ENCODE measurements at places on chromosomes 1 and 21.

DNA sequence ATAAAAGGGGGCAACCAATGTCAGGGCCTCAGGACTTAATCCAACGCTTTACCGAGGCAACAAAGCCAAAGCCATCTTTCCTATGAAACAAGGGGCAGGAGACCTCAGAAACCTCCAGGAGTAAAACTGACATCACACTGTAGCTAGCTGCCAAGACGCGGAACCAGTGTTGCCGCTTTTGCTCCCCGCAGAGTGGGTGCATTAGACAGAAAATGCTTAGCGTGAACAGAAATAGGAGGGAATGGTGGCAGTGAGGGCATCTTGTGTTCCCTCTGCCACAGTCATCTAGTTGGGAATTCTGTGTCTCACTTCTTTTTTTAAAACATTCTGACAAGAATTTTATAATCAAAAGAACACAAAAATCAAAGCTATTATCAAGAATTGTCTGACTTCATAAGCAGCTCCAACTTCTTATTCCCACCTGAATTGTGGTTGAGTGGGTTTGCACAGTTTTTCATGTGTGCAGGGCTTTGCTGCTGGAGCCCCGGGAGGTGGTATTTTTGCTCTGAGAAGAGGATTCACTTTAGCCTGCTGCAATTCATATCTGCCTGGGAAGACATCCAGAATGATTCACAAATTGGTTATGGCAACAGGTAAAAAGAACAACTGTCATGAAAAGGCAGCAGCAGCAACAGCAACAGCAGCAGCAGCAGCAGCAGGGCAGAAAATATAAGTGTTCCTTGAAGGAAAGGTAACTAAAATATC lies 82.2 kb upstream of the DIRAS3 start:
- DNase-seq, result no peak

DNA sequence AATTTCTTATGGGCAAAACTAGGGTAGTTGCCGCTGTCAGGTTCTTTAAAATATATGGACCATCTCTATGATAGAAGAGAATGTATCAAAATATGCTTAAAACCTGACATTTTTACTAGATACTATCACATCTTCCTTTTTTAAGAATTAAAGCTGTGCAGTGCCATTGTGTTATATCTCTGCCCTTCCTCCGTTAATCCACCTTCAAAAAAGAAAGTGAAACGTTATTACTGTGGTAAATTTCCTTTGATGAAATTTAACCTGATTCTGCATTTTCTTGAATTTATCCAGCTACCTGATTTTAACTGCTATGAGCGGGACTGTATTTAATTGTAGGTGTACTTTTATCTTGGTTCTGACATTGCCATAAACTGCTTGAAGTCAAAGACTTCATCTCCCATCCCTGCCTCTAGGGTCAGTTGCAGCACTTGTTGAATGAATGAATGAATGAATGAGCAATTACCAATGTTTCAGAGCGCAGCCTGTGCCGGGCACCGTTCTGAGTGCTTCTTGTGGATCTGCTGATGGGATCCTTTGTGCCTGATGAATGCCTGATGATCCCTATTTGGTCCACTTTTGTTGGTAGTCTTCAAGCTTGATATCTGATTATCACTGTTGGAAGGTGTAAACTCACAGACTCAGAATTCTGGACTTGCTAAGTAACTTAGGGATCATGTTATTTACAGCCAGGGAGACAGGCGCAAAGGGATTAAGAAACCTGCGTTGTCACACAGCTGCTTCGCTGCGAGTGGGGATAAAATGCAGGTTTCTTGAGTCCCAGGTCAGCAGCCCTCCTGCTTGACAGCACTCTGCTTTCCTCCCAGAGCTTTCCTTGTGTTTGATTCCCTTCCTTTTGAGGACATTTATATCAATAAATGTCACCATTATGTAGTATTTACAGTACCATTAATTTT lies 30.1 kb downstream of the SMYD2 start:
- DNase-seq, result no peak

DNA sequence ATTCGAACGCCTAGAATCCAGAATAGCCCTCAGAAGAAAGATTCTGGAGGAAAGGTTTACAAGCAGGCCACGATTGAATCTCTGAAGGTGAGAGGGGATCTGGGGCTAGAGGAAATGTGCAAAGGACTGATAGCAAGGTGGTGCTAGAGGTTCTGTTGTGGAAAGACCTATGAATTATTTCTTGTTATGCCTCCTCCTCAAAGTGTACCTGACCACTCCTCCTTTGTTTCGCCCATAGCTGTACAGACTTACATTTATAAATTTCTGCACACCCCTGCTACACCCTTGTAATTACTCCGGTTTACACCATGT lies 986 bp downstream of the TCEANC2 start:
- DNase-seq, result no peak

- no peak for DNase-seq
Measured at GRCh38 chr1:115507901-115508300, 133.9 kb upstream of the VANGL1 start.

GRCh38 chr1:55547405-55547804 lies 332.2 kb upstream of the USP24 start:
- no peak for DNase-seq

Data from stimulated activated naive CD4-positive, alpha-beta T cell treated with Interleukin-2 at 50 U/mL for 16 hours (primary cell).